ENCODE measurements at places on chromosomes 2 and 18. TPM values are rescaled to one million over a fixed set of nuclear protein-coding genes. Genes with fewer than 3 reads are reported as not detected.

The CTNNA2 gene
- total RNA-seq = 4.3 TPM

The LYG2 gene
- not detected for total RNA-seq

The DCDC2C gene
- total RNA-seq = not detected

The COLEC11 gene
- not detected for total RNA-seq

The PRKAG3 gene
- not detected for total RNA-seq

The LINC00305 gene
- total RNA-seq = not detected

DNA sequence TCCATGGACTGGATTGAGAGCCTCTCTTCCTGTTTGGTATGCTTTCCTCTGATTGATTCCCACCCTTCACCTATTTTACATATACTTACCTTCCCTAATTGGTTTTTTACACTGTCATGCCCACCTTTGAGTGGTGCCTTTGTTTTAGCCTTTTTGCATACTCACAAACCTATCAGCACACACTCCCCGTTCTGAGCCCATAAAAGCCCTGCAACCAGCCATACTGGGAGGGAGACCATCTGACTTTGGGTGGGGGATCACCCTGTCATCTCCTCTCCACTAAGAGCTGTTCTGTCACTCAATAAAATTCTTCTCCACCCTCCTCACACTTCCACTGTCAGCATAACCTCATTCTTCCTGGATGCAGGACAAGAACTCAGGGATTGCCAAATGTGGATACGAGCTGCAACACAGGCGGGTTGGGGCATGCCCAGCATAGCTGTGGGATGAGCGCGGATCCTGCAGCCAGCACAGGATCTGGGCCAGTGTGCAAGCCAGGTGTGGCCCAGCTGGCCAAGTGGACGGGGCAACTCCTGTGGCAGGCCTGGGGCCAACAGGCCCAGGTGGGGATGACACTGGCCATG is 9.4 kb upstream of the MOB1A start:
- DNase-seq = peak; percentile 70

- DNase-seq = no peak
Observed at GRCh38 chr2:96884299-96885094, 14.6 kb upstream of the SEMA4C start.

DNA sequence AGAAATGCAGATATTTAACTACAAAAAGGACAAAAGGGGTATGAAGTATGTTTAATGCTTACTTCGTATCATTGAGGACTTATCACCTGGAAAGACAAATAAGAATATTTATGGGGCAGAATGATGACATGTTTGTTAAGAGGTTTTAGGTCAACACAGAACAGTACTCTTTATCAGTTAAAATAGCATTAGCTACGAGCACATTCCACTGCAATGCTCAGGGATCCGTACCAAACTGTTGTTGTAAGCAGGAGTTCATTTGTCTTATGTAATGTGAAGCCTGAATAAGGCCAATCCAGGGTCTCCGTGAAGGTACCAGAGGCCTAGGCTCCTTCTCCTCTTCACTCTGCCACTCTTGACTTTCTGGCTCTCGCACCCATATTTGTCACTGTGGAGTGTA is 465.7 kb upstream of the NRP2 start:
- DNase-seq = peak; percentile 30

- no peak for DNase-seq
Observed at GRCh38 chr2:237258615-237259014, 155.3 kb downstream of the COL6A3 start.

DNA sequence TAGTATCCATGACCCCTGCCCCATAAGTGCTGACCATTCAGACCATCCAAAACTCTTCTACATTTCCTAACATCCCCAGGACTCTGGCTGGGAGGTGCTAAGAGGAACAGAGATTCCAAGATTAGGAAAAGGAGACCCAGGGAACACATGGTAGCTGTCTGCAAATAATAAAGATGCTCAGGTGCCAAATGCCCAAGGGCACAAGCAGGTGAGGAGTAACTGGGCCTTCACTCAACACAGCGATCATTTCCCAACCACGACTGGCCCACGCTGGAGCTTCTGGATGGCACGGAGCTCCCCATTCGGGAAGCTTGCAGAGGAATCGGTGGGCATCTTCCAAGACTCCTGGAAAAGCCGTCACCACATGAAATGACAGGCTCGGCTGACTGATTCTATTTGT is 255.9 kb upstream of the SMIM21 start:
- DNase-seq = no peak
